Peyer's patch (tissue), 4 donors: ENCODE measurements at places on chromosomes 3 and 15.

DNA sequence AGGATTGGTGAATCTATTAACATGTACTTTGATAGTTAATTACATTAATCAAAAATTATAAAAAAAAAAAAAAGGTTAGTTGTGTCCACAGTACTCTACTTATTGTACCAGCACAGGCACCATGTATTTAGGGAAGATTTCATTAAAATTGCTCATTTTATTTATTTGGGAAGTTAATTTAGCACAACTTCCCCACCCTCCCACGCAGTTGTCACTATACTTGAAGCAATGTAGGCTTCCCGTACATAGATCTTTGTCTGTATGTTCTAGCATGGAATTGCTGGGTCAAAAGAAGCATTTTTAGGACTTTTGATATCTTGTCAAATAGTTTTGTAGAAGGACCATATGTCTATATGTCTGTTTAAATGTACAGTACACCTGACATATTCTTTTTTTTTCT is 4.4 kb downstream of the GPR27 start:
- DNase-seq, result no peak

DNA sequence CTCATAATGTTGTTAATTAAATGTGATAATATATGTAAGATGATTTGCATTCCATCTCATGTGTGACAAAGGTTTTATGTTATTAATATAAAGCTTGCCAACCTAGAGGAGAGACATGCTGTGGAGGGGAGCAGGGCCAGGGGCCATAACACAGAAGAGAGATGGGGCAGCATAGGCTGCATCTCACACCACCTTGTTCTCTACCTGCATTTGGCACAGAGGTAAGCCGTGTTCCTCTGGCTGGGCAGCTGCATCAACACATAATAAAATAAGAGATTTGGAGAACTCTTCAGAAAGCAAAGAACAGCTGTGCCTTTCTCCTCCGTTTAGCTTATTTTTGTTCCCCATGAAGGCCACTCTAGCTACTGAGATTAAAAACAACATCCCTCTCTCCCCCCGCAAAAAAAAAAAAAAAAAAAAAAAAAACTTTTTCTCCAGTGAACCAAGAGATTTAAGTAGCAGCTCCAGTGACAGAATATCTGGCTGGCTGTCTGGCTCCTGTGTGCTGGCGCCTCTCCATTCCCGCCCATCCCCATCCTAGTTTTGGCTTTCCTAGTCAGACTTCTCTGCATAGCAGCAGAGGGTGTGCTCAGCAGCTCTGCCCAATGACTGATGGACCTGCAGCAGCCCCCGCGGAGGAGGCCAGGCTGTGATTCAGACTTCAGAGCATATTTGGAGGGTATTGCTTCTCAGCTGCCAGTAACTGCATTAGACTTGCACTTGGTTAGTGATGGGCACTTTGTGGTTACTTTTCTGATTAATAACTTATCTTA is 52.2 kb upstream of the STXBP5L start:
- no peak for DNase-seq

GRCh38 chr3:52019352-52020080 is 23.8 kb upstream of the RPL29 start:
- DNase-seq, result no peak

- no peak for DNase-seq
Observed at GRCh38 chr15:76763554-76763953, 141.6 kb downstream of the SCAPER start.

DNA sequence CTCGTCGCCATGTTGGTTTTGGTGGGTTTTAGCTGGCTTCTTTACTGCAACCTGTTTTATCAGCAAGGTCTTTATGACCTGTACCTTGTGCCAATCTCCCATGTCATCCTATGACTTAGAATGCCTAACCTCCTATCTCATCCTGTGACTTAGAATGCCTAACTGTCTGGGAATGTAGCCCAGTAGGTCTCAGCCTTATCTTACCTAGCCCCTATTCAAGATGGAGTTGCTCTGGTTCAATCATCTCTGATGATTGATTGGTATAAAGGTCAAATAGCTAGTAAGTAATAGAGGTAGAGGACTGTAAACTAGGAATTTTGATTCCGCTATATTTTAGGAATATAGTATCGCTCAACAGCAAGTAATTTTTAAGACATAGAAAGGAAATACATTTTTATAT is 1.3 kb upstream of the ACKR2 start:
- DNase-seq, result no peak

GRCh38 chr15:31563421-31563820 is 236.8 kb downstream of the KLF13 start:
- no peak for DNase-seq

DNA sequence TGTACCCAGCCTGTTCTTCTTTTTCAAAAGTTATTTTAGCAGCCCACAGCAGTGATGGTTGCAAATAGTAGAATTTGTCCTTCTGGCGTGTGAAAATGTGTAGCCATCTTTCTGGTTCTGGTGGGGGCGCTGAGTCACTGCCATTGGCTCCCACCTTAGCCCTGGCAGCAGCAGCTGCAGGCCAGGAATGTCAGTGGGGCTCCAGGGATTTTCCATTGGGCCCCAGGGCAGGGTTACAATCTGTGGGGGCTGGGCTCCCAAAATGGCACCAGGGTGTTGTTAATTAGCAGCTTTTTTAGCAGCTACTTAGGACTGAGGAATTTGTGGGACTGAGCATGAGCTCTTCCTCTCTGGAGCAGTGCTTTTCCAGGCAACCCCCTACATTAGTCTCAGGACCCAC is 38.9 kb downstream of the TOPAZ1 start:
- no peak for DNase-seq

GRCh38 chr3:62672988-62673313 is 202.3 kb downstream of the CADPS start:
- no peak for DNase-seq

DNA sequence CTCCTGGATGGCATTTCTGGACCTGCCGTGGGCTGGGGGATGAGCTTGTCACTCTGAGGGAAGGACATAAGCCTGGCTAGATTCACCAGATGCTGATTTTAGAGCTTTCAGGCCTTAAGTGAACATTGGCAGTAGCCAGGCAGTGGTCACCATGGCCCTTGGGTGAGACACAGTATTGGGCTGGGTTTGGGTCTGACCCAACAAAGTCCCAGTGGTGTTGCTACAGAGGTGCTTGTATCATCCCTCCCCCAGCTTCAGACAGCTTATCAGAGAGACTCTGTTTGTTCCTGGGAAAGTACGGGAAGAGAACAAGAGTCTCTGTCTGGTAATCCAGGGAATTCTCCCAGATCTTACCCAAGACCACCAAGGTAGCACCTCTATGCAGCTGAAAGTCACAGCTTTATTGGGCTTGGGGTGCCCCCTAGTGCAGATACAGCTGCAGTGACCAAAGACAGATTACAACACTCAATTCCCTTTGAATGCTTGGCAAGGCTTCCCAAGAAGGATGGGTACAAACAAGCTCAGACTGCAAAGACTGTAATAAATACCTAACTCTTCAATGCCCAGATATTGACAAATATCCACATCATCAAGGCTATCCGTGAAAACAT is 9.8 kb upstream of the RUVBL1 start:
- no peak for DNase-seq

GRCh38 chr15:86135041-86135440 is 55.4 kb downstream of the AGBL1 start:
- DNase-seq, result no peak

GRCh38 chr3:184289426-184289938 is 9.6 kb upstream of the PSMD2 start:
- peak; percentile 63 for DNase-seq

DNA sequence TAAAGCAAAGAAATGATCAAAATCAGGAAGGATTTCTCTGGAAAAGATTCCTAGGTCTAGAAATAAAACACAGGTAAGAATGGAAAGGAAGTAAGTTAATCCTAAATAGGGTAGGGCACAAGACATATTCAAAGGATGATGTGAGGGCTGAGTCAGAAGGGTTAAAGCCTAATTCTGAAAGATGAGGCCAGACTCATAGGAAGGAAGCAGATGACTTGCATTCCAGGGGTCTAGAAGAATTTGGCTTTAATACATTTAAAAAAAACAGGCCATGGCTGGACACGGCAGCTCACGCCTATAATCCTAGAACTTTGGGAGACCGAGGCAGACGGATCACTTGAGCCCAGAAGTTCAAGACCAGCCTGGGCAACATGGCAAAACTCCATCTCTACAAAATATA is 3.2 kb downstream of the SSR3 start:
- no peak for DNase-seq

- no peak for DNase-seq
Observed at GRCh38 chr15:79815468-79815867, 81.3 kb downstream of the MTHFS start.

DNA sequence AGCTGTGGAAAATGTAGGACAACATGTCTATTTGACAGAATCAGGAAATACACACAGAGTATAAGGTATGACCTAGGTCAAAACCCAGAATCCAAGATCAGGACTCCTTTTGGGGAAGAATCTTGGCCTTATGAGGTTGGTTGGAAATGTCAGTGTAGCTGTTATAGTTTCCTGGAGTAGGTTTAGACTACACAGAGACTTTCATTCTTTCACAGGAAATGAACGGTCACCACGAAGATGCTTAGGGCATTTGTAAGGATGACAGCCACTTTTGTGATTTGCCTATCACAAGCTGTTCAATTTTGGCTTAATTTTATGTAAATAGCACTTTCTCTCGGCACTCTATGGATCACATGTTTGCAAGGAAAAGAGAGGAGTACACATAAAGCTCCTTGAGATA is 18.6 kb upstream of the ZBTB20 start:
- no peak for DNase-seq

GRCh38 chr3:58537412-58538301 is 667 bp upstream of the ACOX2 start:
- DNase-seq, result no peak

DNA sequence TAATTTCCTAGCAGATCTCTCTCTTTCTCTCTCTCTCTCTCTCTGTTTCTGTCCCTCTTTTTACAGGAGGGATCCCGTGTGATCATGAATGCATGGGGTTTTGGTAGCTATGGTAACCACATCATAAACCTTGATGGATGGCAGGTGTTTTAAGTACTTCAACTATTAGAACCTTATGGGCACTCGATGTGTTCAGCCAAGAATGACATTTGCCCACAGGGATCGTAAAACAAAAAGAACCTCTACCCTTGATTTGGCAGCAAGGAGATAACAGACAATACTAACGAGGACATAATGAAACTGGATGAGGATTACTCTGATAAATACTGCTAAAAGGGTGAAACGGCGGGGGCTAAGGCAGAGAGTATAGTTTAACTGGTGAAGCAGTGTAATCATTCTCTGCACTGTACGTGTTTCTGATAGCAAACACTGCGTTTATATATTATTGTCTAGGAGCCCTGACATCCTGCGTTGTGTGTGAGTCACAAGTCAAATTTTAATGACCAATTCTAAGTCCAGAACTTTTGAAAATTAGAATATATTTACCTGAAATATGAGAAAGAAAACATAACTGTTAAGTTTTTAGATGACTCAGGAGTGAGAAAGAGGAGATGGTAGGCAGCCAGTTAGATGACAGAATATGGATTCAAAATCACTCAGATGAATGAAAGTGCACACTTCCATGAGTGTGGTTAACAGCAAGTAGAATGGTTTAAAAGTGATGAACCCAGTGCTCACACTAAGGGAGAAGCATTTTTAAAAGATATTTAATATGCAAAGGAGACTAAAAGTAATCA is 80.3 kb downstream of the OTOL1 start:
- DNase-seq, result no peak

DNA sequence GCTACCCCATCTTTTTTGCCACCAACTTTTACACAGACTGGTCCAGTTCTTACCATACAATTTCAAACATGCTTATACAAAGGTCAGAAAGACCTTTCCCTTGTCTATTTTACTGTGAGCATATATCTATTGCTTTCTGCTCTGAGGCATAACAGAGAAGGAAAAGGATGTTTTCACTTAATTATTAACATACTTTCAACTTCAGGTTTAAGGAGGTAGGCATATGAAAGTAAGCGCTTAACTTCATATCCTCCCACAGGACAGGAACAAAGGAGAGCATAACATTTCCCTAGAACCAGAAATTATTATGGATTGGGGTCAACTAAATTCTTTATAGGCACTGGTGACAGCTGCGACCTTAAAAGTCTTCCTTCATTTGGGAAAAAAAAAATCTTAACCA is 1.1 kb downstream of the MYEF2 start:
- no peak for DNase-seq

- no peak for DNase-seq
Observed at GRCh38 chr3:76624164-76624563, 415.7 kb upstream of the ROBO2 start.

- DNase-seq, result no peak
Observed at GRCh38 chr15:62440362-62441105, 275.4 kb upstream of the C2CD4B start.

DNA sequence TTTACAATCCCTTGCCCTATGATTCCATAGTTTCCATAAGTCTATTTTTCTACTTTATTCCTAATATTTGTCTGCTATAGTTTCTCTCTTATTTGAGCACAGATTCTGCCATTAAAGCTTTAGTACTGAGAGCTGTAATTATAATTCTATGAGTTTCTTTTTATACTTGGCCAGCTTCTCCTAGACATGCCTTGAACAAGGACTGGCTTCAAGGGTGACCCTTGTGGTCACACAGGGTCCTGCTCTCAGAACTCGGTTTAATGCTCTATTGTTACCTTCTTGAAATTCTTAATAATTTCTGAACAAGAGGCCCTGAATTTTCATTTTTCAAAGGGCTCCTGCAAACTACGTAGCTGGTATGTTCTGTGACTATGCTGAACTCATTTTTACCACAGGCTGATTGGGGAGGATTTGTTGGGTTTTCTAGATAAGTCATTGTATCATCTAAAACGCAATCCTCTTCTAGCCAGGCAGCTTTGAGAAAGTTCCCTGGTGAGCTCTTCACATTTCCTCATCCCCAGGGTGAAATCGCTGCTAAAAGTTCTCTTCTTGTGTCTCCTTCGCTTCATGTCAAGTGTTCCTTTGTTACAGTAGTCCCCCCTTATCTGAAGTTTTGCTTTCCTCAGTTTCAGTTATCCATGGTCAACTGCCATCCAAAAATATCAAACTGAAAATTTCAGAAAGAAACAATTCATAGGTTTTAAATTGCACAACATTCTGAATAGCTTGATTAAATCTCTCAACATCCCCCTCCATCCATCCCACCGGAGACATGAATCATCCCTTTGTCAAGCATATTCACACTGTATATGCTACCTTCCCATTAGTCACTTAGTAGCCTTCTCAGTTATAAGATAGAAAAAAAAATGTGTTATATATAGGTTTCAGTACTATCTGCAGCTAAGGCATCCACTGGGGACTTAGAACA is 12.6 kb upstream of the PLCL2 start:
- no peak for DNase-seq

DNA sequence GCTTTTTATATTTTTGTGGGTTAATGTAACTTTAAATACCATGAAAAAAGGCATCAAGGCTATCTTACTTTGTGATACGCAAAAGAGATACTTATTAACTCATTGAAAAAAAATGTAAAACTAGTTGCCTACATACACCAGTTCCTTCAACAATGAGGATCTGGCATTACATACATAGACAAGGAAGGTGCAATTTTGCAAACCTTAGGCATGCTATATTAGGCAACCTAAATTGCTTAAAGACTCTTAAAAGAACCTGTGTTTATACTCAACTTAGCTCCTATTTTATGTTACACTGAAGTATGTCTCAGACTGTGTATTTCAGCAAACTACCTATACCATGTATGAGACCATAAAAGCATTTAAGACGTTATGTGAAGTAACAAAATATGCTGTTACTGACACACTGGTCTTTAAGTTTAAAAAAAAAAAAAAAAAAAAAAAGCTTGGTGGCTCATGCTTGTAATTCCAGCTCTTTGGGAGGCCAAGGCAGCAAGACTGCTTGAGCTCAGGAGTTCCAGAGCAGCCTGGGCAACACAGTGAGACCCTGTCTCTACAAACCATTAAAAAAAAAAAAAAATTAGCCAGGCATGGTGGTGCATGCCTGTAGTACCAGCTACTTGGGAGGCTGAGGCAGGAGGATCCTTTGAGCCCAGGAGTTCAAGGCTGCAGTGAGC is 9.1 kb downstream of the TASOR start:
- DNase-seq, result no peak

GRCh38 chr15:43958861-43959330 is 132.1 kb downstream of the WDR76 start:
- DNase-seq, result no peak
